ENCODE measurements at places on chromosomes 16 and 17.

DNA sequence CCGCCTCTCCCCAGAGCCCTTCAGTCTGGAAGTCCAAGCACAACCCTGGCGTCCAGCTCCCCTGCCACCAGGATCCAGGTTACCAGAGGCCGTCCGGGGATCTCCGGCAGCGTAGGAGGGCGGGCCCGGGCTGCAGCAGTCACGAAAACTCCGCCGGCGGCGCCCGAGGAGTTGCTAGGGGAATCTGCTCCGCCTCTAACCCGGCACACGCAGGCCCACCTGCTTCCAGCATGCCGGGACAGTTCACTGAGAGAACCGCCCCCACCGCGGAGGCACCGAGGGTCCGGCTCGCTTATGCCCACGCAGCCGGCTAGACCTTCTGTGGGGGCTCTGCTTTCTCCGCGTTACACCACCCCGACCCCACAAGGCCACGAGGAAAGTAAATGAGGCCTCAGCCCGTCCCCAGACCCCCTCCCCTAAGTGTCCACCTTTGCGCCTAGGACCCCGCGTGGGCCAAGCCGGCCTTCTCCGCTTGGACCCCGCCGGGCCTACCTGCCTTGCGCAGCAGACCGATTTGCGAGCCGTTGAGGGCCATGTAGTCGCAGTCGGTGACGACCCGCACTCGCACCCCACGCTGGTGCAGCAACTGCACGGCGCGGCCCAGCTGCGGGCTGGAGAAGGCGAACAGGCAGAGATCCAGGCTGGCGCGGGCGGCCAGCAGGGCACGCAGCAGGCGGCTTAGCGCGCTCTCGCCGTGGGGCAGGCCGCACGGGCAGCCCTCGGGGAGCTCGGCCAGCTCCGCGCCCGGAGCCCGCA lies 587 bp downstream of the PLD6 start:
- DNase-seq = peak; percentile 86

GRCh38 chr16:28106467-28107215 lies 43.1 kb upstream of the GSG1L start:
- no peak for DNase-seq

DNA sequence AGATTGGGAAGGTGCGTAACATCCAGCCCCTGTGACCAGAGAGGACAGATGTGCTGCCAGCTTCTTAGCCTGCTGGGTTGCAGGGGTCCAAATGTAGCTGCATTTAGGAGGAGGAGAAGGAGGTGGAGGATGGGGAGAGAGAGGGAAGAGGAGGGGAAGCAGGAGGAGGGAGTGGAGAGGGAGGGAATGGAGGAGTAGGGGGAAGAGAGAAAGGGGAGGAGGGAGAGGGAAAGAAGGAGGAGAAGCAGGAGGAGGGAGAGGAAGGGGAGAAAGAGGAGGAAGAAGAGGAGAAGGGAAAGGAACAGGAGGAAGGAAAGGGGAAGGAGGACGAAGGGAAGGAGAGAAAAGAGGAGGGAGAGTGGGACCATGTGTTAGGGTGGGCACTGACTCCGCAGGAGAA lies 108.6 kb downstream of the ABCC12 start:
- DNase-seq = no peak

DNA sequence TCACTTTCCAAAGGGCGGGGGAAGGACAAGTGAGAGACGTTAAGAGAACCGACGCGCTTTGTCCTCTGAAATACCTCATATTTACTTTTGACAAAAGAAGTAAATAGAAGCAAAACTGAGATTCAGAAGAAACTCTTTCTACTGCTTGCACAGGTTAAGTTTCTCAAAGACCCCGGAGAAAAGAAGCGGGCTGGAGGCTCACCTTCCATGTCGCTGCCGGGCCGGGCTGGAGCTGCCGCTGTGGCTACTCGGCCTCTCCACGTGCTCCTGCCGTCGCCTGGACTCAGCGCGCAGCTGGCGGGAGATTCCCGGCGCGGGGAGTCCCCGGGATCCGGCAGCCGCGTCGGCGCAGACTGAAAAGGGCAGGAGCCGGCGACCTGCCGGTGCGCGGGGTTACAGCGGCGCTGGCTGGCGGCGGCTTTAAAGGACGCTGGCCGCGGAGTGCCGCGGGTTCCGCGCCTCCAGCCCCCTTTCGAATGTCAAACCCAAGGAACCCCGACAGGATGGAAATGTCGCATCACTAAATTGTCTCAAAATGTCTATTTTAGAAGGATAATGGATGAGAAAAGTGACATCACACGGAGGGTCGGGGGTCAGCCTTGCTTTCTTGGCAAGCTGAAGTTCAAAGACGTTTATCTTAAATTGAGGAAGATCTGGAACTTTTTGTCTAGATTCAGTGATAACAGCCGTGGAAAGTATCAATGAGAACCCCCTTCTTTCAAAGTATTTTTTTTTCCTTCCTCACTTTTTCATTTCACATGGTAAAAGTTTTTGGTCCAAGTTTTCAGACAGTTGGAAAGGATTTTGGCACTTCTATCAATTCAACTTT lies at the start of gene IKZF3:
Gene IKZF3, minus strand, starts transcription at position 395 of the 829 bp plus-strand sequence. Its CDS starts 186 bp downstream, at position 209.
- peak; percentile 93 for DNase-seq

DNA sequence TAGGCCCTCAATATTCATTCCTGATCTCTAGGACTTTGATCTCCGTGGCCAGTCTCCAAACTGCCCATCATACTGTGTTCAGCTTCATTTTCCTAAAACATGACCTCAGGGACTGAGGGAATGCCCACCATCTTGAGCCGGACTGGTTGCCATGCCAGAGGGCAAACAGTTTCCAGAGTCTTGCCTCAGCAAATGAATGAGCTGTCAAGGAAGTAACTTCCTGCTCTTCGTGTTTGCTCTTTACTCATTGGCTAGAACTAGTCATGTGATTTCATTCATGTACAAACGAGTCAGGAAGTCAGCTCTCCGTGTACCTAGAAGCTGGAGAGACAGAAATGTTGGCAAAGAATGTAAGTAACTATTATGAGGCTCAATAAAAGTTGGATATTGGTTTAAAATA lies 50.2 kb downstream of the ANKFN1 start:
- no peak for DNase-seq

GRCh38 chr17:49003557-49004511 lies 6.6 kb downstream of the IGF2BP1 start:
- peak; percentile 20 for DNase-seq

DNA sequence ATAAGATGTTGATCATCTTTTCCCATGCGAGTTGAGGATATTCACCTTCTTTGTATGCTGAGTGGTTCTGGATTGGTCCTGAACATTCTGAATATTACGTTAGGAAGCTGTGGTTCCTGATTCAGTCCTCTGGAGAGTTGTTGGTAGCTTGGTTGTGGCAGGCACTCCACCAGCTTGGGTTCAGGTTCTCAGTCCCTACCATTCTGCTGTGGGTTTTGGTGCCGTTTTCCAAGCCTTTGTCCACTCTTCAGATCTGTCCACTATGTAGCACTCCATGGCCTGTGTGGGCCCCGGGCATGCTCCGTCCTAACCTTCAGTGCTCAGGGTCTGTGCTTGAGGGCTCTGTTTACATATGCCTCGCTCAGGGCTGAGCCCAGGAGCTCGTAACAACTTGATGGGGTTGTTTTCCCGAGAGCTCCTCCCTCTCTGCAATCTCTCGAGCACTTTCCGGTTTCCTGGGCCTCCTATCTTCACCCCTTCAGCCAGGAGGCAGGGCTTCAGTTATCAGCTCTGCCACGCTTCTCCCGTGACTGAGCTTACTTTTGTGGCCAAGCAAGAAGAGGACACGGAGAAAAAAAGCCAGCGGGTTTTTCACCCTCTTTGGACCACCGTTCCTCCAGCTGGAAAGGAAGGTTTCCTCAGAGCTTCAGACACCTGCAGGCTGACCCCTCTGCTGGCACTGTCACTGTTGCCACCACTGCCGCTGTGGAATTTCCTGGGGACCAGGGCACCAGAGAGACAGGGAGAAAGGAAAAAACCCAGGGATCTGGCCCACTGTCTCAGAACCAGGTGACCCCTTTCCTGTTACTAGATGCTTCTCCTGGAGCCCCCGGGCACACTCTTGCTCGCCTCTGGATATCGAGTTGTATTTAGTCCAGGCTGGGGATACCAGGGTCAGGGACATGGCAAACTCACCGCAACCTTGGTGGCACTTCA lies 19.6 kb downstream of the KIAA0513 start:
- peak; percentile 41 for DNase-seq

GRCh38 chr16:77062878-77063675 lies 127.9 kb upstream of the MON1B start:
- no peak for DNase-seq

DNA sequence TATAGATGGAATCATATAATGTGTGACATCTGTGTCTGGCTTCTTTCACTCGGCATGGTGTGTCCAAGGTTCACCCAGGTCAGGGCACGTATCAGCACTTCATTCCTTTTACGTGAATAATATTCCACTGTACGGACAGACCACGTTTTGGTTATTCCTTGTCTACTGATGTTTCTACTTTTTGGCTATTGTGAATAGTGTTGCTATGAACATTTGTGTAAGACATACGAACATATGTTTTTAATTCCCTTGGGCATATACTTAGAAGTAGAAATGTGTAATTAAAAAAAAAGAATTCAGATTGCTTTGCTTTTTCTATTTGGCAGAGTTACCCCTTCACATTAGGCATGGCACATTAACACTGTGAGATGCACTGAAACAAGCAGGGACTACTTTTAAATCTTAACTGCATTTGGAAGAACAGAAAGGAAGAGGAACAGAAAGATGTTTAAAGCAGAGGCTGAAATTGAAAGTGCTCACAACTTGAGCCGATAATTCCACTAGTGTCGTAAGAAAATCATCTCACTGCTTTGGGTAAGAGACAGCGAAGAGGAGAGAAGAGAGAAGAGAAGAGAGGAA lies 105.3 kb downstream of the VPS53 start:
- DNase-seq = no peak

GRCh38 chr17:41695134-41695661 lies 6.5 kb downstream of the EIF1 start:
- DNase-seq = no peak

DNA sequence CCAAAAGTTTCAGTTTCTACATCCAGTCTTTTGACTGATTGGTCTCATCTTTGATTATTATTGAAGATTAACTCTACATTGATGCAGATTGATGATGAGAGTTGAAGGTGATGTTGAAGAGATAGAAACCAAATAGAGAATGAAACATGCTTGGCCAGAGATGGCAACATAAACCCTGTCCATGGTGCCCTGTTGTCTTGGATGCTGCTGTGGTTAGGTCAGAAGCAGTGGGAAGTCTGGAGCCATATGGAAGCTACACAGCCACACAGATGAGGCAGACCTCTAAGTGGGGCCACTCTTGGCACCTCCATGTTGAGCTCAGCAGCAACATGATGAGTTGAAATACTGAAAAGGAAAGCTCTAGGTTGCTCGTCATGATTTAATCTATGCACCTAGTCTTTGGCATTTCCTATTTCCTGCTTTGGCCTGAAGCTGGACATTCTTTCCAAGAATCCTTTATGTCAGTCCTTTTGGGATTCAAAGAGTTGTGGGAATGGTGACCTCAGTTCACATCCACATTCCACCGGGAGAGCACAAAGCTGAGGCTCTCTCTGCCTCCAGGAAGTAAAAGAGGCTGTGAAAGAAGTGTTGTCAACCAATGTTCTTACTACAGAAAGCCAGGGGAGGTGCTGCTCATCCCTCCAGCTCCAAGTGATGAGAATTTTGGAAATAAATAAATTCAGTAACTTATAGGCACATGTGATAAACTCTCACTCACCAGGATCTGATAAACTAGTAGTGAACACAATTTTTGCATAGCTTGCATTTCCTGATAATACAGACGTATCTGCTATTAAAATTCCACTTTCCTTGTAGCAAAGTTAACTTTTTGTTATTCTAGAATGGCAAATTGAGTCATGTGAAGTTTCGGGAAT lies 127.7 kb upstream of the MAF start:
- no peak for DNase-seq

Data from activated CD4-positive, alpha-beta T cell treated with anti-CD3 and anti-CD28 coated beads for 36 hours (primary cell).